ENCODE measurements at places on chromosomes 6 and 20. TPM values are rescaled to one million over a fixed set of nuclear protein-coding genes. Genes with fewer than 3 reads are reported as not detected.

DNA sequence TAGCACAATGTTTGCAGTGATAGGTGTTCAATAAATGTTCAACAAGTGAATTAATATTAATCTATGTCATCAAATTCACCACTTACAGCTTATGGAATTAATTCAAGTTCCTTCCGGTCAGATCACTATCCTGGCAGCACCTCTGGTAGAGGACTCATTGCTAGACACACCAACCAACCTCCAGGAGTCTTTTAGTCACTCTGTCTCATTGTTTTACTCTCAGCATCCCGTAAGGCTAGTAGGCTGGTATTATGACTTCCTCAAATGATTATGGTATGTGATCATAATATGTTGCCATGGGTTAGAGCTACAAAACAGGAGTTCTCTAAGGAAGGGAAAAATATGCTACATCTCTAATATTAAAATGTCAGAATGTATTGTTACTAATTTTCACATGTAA lies 21.7 kb upstream of the MMS22L start:
- no peaks in the 10 kb centered on the region for H3K36me3 ChIP-seq
- no peaks in the 10 kb centered on the region for H3K4me1 ChIP-seq
- DNase-seq: no peak
- no peaks in the 10 kb centered on the region for H3K27me3 ChIP-seq
- no peak overlapping the region for H3K27ac ChIP-seq

- no peak for DNase-seq
- no peaks in the 10 kb centered on the region for H3K36me3 ChIP-seq
- peaks cover 4% of the 10 kb centered on the region for H3K4me1 ChIP-seq
- no peak overlapping the region for H3K27ac ChIP-seq
These were observed 164.8 kb downstream of the BACH2 start for GRCh38 chr6:90131614-90132423.

The ADGRF1 gene
- total RNA-seq: 9.9 TPM

DNA sequence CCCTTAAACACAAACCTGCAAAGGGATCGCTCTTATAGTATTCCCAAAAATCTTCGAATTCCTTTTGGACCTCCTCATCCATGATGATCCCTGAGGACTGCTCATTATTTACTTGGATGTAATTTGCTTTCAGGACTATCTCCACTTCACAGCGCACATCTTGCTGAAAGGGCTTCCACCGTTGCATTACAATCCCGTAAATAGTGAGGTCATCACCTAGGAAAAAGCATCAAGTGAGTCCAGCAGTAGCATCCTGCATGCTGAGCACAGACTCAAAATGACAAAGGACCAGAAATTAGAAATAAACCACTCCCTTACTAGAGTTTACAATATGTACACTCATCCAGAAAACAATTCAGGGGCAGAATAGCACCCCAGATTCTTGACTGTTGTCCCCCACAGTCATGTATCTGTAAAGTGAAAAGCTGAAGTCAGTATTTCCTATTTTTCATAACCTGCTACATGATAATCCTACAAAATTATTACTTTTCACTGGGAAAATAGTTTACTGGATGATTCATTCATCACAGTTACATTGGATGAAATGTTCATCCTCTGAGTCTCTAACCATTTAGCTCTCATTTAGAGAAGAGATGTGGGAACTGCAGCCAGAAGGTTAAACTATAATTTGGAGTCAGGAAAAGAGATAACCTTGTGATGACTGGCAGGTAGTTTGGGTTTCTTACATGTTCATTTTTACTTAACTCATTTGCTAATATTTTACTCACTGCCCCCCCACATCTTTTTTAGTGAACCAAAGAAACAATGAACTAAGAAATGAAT lies 17.2 kb downstream of the MCM9 start:
- no peak for DNase-seq
- H3K27ac ChIP-seq: no peak overlapping the region
- H3K4me3 ChIP-seq: no peak overlapping the region
- peaks cover 98% of the 10 kb centered on the region for H3K36me3 ChIP-seq
- no peaks in the 10 kb centered on the region for H3K4me1 ChIP-seq

The PROKR2 gene
- total RNA-seq: not detected

- no peak for DNase-seq
- H3K4me3 ChIP-seq: peak overlapping the region; percentile 36
- no peaks in the 10 kb centered on the region for H3K27me3 ChIP-seq
- peaks cover 37% of the 10 kb centered on the region for H3K4me1 ChIP-seq
- H3K36me3 ChIP-seq: peaks cover 45% of the 10 kb centered on the region
These were observed 2.0 kb downstream of the AGER start for GRCh38 chr6:32181915-32182529.

DNA sequence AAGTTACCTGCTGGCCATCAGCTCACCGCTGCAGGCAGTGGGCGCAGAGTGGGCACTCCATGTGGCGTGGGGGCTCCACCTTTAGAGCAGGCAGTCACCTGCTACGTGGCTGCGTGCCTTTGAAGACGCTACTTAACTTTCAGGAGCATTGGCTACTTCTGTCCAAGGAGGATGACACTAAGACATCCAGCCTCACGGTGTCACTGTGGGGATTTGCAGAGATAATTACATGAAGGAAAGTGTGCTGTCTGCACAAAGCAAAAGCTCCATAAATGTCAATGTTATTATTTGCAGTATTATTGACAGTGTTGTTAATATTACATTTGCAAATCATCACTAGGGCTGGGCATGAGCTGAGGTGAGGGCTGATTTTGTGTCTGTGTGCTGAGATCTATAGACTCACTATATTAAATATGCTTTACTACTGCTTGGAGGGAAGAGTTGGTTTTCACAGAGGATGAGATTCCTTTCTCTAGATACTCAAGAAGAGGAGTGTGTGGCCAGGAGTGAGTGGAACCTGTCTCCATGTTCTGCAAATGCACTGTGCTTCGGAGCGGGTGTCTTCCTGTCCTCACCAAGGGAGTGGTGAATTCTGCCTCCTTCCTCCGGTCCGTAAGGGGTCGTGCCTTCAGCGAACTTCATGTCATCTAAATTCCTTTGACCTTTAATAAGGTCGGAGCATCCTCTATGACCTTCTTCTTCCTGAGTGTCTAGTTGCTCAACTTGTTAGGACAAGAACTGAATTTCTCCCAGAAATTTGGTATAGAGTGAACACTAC lies 165.8 kb upstream of the SYNDIG1 start:
- H3K36me3 ChIP-seq: no peaks in the 10 kb centered on the region
- H3K4me1 ChIP-seq: no peaks in the 10 kb centered on the region
- no peak for DNase-seq
- no peak overlapping the region for H3K4me3 ChIP-seq

DNA sequence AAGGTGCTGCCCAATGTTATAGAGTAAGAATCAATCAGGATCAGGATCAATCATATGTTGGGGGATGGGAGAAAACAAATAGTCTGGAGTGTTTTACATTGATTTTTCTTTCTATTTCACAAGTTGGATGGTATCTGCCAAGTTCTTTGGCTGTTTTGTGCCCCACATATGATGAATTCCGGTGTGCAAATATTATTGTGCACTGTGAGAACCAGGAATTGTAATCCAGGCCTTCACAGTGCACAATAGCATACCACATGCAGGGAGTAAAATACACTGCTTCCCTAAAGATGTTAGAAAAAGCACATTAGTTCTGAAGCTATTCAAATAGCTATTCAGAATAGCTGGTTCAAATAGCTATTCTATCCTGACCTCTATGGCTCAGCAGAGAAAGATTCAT lies 133.7 kb downstream of the LCA5 start:
- no peaks in the 10 kb centered on the region for H3K4me1 ChIP-seq
- no peak overlapping the region for H3K4me3 ChIP-seq
- no peaks in the 10 kb centered on the region for H3K36me3 ChIP-seq
- no peak overlapping the region for H3K27ac ChIP-seq
- DNase-seq: no peak

DNA sequence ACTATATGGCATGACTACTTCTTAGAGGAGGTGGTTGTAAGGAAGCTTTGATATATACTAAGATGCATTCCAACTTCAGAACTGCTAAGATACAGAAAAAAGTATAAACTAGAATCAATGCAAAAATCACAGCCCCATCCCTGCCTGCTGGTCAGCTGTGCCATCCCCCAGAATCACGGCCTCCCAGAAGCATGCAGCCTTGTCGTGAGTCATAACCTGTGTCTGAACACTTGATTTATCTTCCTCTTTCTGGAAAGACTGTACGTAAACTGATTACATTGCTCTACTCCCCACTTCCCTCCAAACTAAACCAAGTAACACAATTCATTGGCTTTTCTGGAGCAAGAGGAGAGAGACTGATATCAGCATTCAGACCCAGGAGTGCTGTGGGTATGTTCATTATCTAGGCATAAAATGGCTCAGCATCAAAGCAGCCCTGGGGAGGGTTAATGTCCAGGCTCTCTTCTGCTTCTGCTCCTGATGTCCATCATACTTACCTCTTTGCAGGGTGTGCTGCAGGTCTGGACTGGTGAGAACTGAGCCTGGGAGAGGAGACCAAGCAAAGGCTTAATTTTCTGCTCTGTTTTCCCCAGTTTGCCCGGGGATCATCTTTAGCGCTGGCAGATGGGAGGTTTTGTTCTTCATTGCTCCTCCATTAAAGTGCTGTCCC lies 18.4 kb downstream of the SCP2D1 start:
- H3K4me1 ChIP-seq: no peaks in the 10 kb centered on the region
- H3K27ac ChIP-seq: no peak overlapping the region
- H3K36me3 ChIP-seq: no peaks in the 10 kb centered on the region
- no peak overlapping the region for H3K4me3 ChIP-seq
- no peaks in the 10 kb centered on the region for H3K27me3 ChIP-seq
- DNase-seq: no peak

DNA sequence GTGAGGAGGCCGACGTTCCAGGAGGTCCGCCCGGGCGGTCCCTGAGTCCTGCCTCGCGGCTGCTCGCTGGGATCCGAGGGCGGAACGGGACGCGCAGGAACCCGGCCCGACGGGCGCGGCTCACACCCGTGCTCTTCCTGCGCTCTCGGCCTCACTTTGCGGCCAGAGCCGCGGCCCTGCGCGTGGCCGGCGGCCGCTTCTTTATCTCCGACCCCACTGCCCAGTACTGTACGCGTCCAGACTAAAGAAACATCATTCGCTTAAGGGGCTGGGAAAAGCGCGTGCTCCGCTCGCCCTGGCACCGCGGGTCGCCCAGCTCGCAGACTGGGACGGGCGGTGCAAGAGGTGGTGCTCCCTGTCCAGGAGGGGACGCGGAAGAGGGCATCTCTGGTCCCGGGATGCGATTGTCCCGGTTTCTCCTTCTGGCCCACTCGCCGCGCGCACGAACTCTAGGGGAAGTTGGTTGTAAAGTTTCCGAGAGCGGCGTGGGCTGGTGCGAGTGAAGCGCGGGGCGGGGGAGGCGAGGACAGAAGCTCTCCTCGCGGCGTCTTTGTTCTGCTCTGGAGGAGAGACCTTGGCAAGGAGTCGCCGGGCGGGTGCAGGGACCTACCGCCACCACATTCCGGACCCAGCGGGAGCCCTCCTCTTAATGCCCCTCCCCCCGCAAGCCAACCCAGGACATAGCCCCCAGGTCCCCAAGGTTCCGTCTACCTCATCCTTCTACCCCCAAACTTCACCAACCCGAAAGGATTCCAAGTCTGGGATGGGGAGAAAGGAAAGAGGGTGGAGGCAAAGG lies 71.0 kb downstream of the SOX4 start:
- H3K27me3 ChIP-seq: peaks cover 54% of the 10 kb centered on the region
- peak overlapping the region; percentile 59 for H3K4me3 ChIP-seq
- no peaks in the 10 kb centered on the region for H3K36me3 ChIP-seq
- H3K27ac ChIP-seq: no peak overlapping the region
- H3K4me1 ChIP-seq: peaks cover 36% of the 10 kb centered on the region
- DNase-seq: peak; percentile 53

DNA sequence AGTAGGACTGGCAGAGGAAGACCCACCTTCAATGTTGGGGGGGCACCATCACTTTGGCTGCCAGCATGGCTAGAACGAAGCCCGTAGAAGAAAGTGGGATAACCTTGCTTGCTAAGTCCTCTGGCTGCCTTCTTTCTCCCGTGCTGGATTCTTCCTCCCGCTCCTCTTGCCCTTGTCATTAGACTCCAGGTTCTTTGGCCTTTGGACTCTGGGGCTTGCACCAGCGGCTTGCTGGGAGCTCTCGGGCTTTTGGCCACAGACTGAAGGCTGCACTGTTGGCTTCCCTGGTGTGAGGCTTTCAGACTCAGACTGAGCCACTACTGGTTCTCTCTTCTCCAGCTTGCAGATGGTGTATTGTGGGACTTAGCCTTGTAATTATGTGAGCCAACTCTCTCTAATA lies 28.2 kb downstream of the GSTA2 start:
- H3K4me3 ChIP-seq: no peak overlapping the region
- H3K27ac ChIP-seq: no peak overlapping the region
- no peak for DNase-seq

DNA sequence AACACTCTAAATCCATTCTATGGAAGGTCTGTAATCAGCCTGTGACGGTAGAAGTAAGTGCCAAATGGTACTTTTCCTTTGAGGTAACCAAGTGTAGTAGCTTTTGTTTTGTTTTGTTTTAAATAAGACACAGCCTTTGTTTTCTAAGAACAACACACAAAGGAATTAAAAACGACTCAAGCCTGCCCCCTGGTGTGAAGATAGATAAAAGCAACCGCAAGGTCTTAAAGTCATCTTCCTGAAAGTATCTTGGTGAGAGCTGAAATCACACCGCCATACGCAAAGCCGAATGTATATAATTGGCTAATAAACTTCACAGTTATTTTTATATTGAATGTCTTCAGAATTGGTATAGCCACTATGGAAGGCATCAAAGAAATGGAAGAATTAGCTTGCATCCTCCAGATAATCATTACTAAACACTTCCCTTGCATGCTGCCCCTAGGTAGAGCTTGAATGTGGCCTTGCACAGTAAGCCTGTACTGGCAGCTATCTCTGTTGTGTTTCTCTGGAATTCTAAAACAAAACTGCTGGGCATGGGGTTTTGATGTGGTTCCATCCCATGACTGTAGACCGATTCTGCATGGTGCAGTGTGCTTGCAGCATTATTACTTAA lies 95.6 kb downstream of the LAMP5 start:
- no peaks in the 10 kb centered on the region for H3K36me3 ChIP-seq
- H3K4me3 ChIP-seq: no peak overlapping the region
- H3K27ac ChIP-seq: no peak overlapping the region
- no peaks in the 10 kb centered on the region for H3K27me3 ChIP-seq

GRCh38 chr6:147833607-147834006 lies 325.1 kb downstream of the SAMD5 start:
- no peak overlapping the region for H3K27ac ChIP-seq
- H3K4me1 ChIP-seq: no peaks in the 10 kb centered on the region
- DNase-seq: no peak
- H3K36me3 ChIP-seq: no peaks in the 10 kb centered on the region

The SNTA1 gene
- total RNA-seq: 6.7 TPM

DNA sequence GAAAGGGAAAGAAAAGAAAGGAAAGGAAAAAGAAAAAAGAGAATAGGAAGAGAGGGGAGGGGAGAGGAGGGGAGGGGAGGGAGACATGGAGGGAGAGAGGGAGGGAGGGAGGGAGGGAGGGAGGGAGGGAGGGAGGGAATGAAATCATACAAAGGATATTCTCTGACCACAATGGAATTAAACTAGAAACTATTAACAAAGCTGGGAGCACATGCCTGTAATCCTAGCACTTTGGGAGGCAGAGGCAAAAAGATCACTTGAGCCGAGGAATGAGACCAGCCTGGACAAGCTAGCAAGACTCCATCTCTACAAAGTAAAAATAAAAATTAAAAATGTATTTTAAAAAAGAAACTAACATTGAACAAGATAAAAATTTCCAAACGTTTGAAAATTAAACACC lies 62.8 kb downstream of the ILRUN start:
- H3K4me3 ChIP-seq: no peak overlapping the region
- no peaks in the 10 kb centered on the region for H3K27me3 ChIP-seq
- peaks cover 4% of the 10 kb centered on the region for H3K36me3 ChIP-seq
- H3K4me1 ChIP-seq: no peaks in the 10 kb centered on the region

All from lower lobe of right lung (tissue), 2 donors.